ENCODE measurements at places on chromosomes 12 and 14.

GRCh38 chr14:74866708-74867389, 9.1 kb downstream of the PROX2 start:
- DNase-seq = no peak

GRCh38 chr14:68894802-68895703, 84.0 kb downstream of the ACTN1 start:
- DNase-seq = no peak

DNA sequence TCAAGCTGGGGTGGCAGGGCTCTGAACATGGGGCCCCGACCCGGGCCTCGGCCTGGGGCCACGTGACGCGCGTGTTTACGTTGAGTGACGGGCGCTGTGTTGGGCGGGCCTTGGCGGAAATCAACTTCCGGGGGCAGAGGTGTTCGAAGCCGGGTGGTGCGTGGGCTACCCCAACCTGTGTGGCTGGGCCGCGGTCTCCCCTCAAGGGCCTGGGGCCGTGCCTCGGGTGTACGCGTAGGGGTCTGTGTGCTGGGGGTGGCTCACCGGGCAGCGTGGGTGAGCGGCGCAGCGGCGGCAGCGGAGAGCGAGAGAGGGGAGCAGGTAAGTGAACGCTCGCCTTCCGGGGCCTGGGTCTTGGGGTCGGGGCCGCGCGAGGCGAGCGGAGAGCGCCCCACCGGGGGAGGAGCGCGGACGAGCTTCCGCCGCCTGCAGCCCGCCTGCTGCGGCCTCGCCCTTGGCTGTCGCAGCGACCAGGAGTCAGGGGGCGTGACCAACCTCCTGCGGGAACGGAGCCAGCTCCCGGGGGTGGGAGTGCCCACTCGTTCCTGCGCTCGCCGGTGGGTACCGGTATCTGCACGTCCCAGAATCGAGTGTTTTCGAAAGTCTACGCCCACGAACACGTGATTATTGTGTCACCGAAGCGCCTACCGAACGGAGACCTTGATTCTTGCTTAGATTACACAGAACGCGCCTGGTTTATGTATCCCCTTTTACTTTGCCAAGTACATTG, at the start of gene CCDC91:
Gene CCDC91, plus strand, starts transcription at position 136 of the 730 bp plus-strand sequence. CDS start 66,760 bp downstream, outside the sequence.
- peak; percentile 98 for DNase-seq

DNA sequence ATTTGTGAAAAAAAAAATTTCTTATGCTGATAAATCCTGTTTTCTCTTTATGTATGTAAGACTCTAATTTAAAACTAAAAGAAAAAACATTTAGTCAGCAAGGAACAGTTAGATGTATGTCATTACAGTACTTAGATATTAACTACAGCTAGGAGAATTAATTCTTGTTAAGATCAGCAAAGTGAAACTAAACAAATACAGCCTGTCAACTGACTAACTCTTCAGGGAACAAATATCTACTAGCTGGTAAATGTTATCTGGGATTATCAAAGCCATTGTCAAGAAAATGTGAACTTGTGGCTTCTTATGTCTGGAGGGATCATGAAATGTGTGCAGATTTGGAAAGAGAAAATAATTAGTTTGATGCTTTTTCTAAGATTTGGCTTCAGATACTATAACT, 27.5 kb downstream of the MGAT4C start:
- DNase-seq = no peak

GRCh38 chr12:90543841-90544240, 411.1 kb downstream of the CCER1 start:
- no peak for DNase-seq

GRCh38 chr12:32273712-32274111, 125.6 kb upstream of the FGD4 start:
- peak; percentile 45 for DNase-seq

GRCh38 chr12:95474660-95474958, 657 bp downstream of the METAP2 start:
- peak; percentile 66 for DNase-seq

- DNase-seq = no peak
Measured at GRCh38 chr12:116876151-116876869, 4.9 kb downstream of the HRK start.

DNA sequence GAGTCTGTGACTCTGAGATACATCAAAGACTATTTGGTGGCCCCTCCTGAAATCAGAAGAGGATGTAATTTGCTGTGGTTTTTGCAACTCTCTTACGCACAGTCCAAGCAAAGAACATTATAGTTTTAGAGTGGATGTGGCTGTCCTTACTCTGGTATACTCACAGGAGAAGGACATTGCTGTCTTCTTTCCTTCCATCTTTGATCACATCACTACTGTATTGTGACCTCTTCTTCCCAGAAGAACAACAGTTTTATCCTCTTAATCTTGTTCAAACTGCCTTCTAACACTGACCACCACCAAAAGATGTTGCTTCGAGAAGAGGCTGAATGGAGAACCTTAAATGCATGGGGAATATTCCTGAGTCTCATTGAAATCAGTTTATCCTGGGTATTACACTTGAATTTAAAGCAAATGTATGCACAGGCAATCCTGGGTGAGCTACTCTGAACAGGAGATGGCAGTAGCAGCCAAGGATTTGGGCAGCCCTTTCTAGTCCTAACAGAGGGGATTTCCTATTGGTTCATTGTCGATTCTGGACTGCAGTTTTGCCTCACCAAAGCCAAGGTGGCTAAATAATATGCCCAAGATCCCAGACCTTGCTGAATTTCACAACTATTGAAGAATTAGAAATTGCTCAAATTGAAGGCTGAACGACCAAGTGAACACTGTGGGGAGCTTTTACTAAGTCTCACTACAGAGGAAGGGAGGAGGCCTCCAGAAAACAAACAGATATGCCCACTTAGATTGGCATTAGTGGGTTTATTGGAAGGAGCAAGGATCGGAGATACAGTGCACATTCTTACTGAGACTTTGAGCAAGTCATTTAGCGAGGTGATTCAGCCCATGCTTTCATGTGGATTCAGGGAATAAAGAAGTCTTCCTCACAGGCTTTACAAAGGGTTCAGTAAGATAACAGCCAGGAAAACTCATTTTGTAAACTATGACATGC, 282.8 kb downstream of the PAWR start:
- DNase-seq = peak; percentile 3

- DNase-seq = peak; percentile 79
Measured at GRCh38 chr12:1806301-1807086, 13.9 kb upstream of the LRTM2 start.
